MCF 10A (cell line): ENCODE measurements at places on chromosomes 6 and 20. TPM values are rescaled to one million over a fixed set of nuclear protein-coding genes. Genes with fewer than 3 reads are reported as not detected.

The TINAG gene
- total RNA-seq = not detected in 2 replicates

The NOTCH4 gene
- not detected in 2 replicates for total RNA-seq

The HBS1L gene
- total RNA-seq = 97.0 and 102 TPM in 2 replicates

- peak; percentile 86 for DNase-seq
Measured at GRCh38 chr6:158488065-158488464, 71.8 kb upstream of the TMEM181 start.

DNA sequence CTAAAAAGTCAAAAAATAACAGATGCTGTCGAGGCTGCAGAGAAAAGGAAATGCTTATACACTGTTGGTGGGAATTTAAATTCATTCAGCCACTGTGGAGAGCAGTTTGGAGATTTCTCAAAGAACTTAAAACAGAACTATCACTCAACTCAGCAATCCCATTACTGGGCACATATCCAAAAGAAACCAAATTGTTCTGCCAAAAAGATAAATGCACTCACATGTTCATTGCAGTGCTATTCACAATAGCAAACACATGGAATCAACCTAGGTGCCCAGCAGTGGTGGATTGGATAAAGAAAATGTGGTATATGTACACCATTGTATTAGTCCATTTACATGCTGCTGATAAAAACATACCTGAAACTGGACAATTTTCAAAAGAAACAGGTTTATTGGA, 116.0 kb upstream of the VGLL2 start:
- DNase-seq = peak; percentile 13

The SIM1 gene
- total RNA-seq = not detected in 2 replicates

GRCh38 chr6:31776485-31776988, 591 bp downstream of the VWA7 start:
- DNase-seq = no peak

The FOXQ1 gene
- 5.6 and 6.9 TPM in 2 replicates for total RNA-seq

DNA sequence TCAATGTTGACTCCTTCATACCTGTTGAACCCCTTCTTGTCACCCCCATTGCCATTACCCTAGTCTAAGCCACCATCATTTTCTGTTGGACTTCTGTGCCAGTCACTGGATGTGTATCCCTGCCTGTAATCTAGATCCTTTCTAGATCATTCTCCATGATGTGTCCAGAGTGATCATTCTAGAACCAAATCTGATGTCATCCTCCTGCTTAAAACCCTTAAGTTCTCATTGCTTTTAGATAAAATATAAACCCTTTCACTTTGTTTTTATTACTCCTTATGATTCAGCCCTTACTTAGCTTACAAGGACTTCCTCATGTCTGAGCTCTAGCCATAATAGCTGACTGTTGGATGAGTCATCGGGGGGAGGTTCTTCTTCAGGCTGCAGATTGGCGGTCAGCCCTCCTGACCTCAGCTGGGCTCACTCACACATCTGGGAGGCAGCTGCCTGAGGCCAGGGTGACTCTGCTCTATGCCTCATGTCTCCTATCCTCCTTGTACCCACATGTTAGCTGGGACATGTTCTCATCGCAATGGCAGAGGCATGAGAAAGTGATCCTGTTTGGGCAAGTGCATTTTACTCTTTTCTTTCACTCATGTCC, 287.6 kb downstream of the ESR1 start:
- peak; percentile 98 for DNase-seq

The RAB23 gene
- total RNA-seq = 8.4 and 13.3 TPM in 2 replicates

- no peak for DNase-seq
Measured at GRCh38 chr20:32476684-32477593, 108.2 kb downstream of the NOL4L start.

DNA sequence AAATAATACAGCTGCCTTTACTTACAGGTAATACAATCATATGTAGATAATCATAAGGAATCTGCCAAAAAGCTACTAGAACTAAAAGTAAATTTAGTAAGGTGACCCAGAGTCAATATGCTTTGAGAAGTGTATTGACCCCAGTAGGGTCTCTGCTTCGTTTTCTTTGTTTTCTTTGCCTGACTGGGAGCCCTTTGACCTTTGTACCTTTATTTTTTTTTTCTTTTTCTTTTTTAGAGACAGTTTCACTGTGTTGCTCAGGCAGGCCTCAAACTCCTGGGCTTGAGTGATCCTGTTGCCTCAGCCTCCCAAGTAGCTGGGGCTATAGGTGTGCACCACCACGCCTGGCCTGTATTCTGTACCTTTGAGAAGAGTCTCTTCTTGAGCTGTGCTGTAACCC, 17.9 kb downstream of the RAB5IF start:
- no peak for DNase-seq

GRCh38 chr20:18808712-18809111, 4.9 kb upstream of the SCP2D1 start:
- no peak for DNase-seq

The PPDPF gene
- 315 and 355 TPM in 2 replicates for total RNA-seq

DNA sequence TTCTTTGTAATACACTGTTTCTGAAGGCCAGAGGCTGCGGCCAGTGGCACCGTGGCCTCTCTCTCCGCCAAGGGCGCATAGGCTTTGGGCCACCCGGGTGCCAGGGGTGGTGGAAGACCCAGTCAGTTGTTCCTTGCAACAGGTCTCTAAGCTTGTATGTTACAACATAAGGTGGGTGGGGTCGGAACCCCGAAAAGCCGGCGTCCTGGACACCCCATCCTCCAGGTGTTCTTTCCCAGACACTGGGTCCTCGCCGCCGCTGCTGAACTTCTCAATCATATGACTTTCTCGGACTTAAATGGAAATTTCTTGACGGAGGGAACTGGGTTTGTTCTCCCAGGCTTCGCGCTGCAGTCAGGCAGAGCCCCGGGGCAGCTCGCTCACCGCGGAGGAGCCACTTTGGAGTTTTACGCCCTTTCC, 983 bp upstream of the KCNQ5 start:
- DNase-seq = no peak

GRCh38 chr6:106807947-106808611, 166.4 kb downstream of the CD24 start:
- DNase-seq = no peak

GRCh38 chr6:38348371-38348770, 291.4 kb downstream of the BTBD9 start:
- no peak for DNase-seq
